Heart right ventricle (tissue), 16 donors: ENCODE measurements at places on chromosomes 11 and 22.

- no peaks in the 10 kb centered on the region for H3K27me3 ChIP-seq
- no peaks in the 10 kb centered on the region for H3K4me1 ChIP-seq
- H3K4me3 ChIP-seq, result no peak overlapping the region
- no peak for DNase-seq
These were observed 21.0 kb downstream of the ASCL2 start for GRCh38 chr11:2249189-2249916.

GRCh38 chr11:105574974-105575373 is 34.9 kb upstream of the GRIA4 start:
- H3K27me3 ChIP-seq, result no peaks in the 10 kb centered on the region
- H3K4me3 ChIP-seq, result no peak overlapping the region
- no peaks in the 10 kb centered on the region for H3K4me1 ChIP-seq
- H3K27ac ChIP-seq, result no peak overlapping the region
- DNase-seq, result no peak
- H3K36me3 ChIP-seq, result no peaks in the 10 kb centered on the region

- no peak for DNase-seq
- no peak overlapping the region for H3K27ac ChIP-seq
- H3K4me1 ChIP-seq, result peaks cover 11% of the 10 kb centered on the region
- no peak overlapping the region for H3K4me3 ChIP-seq
- no peaks in the 10 kb centered on the region for H3K36me3 ChIP-seq
- no peaks in the 10 kb centered on the region for H3K27me3 ChIP-seq
These were observed 111.3 kb downstream of the PLEKHA7 start for GRCh38 chr11:16902781-16903378.

DNA sequence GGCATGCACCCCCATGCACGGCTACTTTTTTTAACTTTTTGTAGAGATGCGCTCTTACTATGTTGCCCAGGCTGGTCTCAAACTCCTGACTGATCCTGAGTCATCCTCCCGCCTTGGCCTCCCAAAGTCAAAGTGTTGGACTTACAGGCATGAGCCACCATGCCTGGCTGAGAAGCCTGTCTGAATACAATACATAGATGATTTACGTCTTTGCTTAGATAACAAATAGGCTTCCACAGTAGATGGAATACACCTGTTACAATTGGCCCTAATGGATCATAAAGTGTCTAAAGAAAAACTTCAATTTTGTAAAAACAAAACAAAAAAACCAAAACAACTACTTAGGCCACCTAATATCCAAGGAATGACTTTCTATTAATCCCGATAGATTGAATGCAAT is 13.0 kb upstream of the CLTCL1 start:
- H3K36me3 ChIP-seq, result no peaks in the 10 kb centered on the region
- no peak overlapping the region for H3K4me3 ChIP-seq
- DNase-seq, result no peak

- H3K4me1 ChIP-seq, result peaks cover 9% of the 10 kb centered on the region
- H3K27me3 ChIP-seq, result no peaks in the 10 kb centered on the region
- no peak overlapping the region for H3K4me3 ChIP-seq
- H3K27ac ChIP-seq, result no peak overlapping the region
These were observed 14.1 kb downstream of the HRAS start for GRCh38 chr11:521177-521688.

DNA sequence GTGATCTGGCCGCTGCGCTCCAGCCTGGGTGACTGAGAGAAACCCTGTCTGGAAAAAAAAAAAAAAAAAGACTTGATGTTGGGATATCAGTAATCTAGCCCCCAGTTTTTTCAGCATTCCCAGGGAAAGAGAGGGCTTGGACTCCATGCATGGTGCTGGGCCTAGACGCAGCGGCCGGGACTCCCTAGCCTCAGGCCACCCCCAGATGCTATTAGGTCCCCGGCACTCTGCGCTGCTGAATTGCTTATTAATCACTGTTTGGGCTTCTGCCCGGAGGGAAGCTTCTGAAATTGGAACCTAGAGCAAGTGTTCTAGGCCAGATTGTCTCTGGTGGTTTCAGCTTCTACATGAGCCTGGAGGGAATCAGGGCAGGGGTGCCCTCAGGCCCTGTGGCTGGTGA is 39.0 kb downstream of the SLCO2B1 start:
- H3K27me3 ChIP-seq, result no peaks in the 10 kb centered on the region
- no peak overlapping the region for H3K4me3 ChIP-seq
- DNase-seq, result no peak
- H3K4me1 ChIP-seq, result peaks cover 38% of the 10 kb centered on the region

DNA sequence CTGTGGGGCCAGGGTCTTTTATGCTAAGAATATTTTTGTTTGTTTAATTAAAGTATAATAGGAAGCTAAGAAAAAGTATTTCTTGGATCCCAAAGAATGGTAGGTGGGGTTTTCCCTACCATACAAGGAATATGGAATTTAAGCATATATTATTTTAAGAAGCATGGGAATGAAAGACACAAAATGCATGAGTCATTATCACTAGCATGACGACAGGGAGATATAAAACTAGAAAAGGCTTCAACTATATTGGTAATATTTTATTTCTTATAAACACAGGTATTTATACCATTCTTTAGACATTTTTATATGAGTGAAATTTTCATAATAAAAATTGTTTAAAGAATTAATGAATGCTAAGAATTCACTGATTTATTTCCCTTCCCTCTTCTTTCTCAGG is 39.3 kb upstream of the SOX6 start:
- no peak for DNase-seq
- H3K4me3 ChIP-seq, result no peak overlapping the region
- H3K27ac ChIP-seq, result no peak overlapping the region

- no peak overlapping the region for H3K4me3 ChIP-seq
- no peaks in the 10 kb centered on the region for H3K36me3 ChIP-seq
- DNase-seq, result no peak
- peaks cover 41% of the 10 kb centered on the region for H3K4me1 ChIP-seq
- no peaks in the 10 kb centered on the region for H3K27me3 ChIP-seq
These were observed 144.9 kb downstream of the MAML2 start for GRCh38 chr11:96197801-96198701.

- peaks cover 8% of the 10 kb centered on the region for H3K4me1 ChIP-seq
- no peak for DNase-seq
- H3K27ac ChIP-seq, result peak overlapping the region; percentile 21
- H3K4me3 ChIP-seq, result no peak overlapping the region
- H3K27me3 ChIP-seq, result no peaks in the 10 kb centered on the region
These were observed 59.5 kb downstream of the FAM168A start for GRCh38 chr11:73538381-73538872.

GRCh38 chr11:88428959-88429358 is 91.4 kb upstream of the CTSC start:
- DNase-seq, result no peak
- H3K36me3 ChIP-seq, result no peaks in the 10 kb centered on the region
- no peak overlapping the region for H3K27ac ChIP-seq
- H3K27me3 ChIP-seq, result no peaks in the 10 kb centered on the region
- no peaks in the 10 kb centered on the region for H3K4me1 ChIP-seq

- H3K4me1 ChIP-seq, result peaks cover 16% of the 10 kb centered on the region
- H3K36me3 ChIP-seq, result no peaks in the 10 kb centered on the region
- DNase-seq, result no peak
- H3K4me3 ChIP-seq, result peak overlapping the region; percentile 91
- H3K27ac ChIP-seq, result no peak overlapping the region
- H3K27me3 ChIP-seq, result no peaks in the 10 kb centered on the region
These were observed 16.6 kb upstream of the SPTBN2 start for GRCh38 chr11:66745356-66746235.

DNA sequence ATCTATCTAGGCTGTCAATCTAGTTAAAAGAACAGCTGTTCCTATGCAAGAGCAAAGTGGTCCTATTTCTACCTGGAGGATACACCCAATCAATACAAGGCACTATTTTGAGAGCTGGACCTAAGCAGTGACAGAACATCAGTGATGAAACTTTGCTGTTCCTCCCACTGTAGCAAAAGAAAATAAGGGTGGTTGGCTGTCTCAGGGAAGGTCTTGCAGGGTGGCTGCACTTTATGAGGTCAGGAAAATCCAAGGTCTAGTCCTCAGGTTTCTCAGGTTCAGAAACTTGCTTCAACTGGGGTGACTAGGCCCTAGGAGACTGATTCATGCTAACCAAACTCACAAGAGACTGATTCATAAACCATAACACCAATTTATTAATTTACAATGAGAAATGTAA is 11.6 kb downstream of the CPSF7 start:
- no peak overlapping the region for H3K27ac ChIP-seq
- peaks cover 18% of the 10 kb centered on the region for H3K4me1 ChIP-seq
- H3K36me3 ChIP-seq, result peaks cover 80% of the 10 kb centered on the region
- no peak for DNase-seq
- no peak overlapping the region for H3K4me3 ChIP-seq
- no peaks in the 10 kb centered on the region for H3K27me3 ChIP-seq

GRCh38 chr11:32830796-32831195 is 1.1 kb downstream of the PRRG4 start:
- no peak overlapping the region for H3K27ac ChIP-seq
- H3K36me3 ChIP-seq, result no peaks in the 10 kb centered on the region
- H3K4me1 ChIP-seq, result no peaks in the 10 kb centered on the region

GRCh38 chr22:39091126-39092081 is 5.6 kb upstream of the APOBEC3H start:
- no peak overlapping the region for H3K27ac ChIP-seq
- H3K36me3 ChIP-seq, result no peaks in the 10 kb centered on the region
- no peak overlapping the region for H3K4me3 ChIP-seq
- no peaks in the 10 kb centered on the region for H3K27me3 ChIP-seq
- no peak for DNase-seq

- H3K27ac ChIP-seq, result peak overlapping the region; percentile 92
- peaks cover 34% of the 10 kb centered on the region for H3K4me1 ChIP-seq
- no peaks in the 10 kb centered on the region for H3K27me3 ChIP-seq
- H3K36me3 ChIP-seq, result no peaks in the 10 kb centered on the region
- DNase-seq, result no peak
- H3K4me3 ChIP-seq, result peak overlapping the region; percentile 98
These were observed 426 bp downstream of the LZTR1 start for GRCh38 chr22:20982563-20982882.

DNA sequence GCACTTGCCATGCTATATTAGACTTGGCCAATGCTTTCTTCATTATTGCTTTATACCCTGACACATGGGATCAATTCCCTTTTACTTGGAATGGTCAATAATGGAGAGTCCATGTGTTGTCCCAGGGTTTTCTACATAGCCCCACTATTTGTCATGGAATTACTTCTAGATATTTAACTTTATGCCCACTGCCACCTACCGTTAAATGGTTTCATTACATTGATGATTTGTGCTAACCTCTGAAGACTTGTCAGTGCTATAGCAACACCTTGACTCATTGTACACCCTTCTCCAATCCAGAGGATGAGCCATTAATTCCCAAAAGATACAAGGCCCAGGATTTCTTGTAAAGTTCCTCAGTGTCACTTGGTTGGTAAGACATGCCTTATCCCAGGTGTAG is 31.4 kb upstream of the SLC22A25 start:
- no peaks in the 10 kb centered on the region for H3K36me3 ChIP-seq
- peaks cover 5% of the 10 kb centered on the region for H3K27me3 ChIP-seq
- H3K4me3 ChIP-seq, result no peak overlapping the region
- no peak overlapping the region for H3K27ac ChIP-seq

DNA sequence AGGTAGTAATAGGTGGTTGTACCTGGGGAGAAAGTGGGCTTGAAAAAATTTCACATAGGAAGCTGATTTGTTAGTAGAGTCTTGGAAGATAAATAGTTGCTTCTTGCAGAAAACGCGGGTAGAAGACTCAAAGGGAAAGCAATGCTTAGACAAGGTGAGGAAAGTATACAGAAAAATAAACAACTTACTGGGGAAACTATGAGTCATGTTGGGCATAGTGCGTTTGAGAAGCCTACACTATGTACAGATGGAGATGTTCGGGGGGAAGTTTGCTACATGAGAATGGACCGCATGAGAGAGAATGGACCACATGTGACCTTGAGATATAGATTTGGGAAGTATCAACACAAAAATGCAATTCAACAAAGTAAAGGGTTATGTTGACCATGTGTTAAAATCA is 86.7 kb upstream of the DDI1 start:
- H3K27ac ChIP-seq, result no peak overlapping the region
- H3K4me1 ChIP-seq, result peaks cover 7% of the 10 kb centered on the region
- DNase-seq, result no peak
- H3K36me3 ChIP-seq, result no peaks in the 10 kb centered on the region
- H3K4me3 ChIP-seq, result no peak overlapping the region

DNA sequence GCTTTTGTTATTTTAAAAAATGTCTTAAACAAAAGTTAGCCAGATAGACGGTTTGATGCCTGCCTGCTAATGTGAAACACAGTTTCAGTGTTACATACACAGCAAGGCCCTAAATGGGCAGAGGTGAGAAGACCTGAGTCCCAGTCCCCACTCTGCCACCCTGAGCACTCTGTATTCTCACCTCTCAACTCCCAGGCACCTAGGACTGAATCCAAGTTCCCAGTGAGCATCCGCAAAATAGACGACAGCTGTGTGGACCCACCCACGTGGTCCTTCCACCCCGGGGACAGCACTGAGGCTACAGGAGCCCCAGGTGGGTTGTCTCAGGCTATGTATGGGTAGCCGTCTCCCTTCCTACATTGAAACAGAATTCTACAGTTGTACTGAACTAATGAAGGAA is 111.5 kb downstream of the RPL27A start:
- DNase-seq, result no peak
- no peaks in the 10 kb centered on the region for H3K27me3 ChIP-seq
- peak overlapping the region; percentile 17 for H3K27ac ChIP-seq
- peaks cover 31% of the 10 kb centered on the region for H3K4me1 ChIP-seq
- H3K4me3 ChIP-seq, result no peak overlapping the region
